M059J (cell line): ENCODE measurements at places on chromosomes 2 and 18. TPM values are rescaled to one million over a fixed set of nuclear protein-coding genes. Genes with fewer than 3 reads are reported as not detected.

DNA sequence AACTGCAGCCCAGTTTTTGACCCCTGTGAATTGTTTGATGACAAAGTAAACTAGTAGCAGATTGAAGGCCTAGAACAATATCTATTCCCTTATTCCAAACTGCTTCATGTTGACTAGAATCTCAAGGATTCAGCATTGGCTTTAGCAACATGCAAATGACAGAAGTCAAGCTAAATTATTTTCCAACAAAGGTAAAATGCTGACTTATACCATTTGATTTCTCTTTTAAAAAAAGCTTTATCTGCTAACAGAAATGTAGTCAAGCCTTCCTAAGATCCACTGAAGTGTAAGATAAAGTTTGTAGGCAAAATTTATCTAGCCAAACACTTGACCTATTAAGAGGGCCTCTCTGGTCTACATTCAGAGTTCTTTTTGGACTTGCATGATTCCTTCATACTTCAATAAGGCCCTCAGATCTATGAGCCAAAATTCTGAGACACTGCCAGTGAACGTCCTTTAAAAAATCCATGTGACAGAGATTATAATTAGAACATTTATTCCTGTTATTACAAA is 9.5 kb upstream of the CYBRD1 start:
- no peak for DNase-seq

GRCh38 chr18:58497845-58498244 is 131.0 kb downstream of the ALPK2 start:
- peak; percentile 72 for DNase-seq

Gene FIGN
- 1.5 and 3.4 TPM in 2 replicates for total RNA-seq

Gene D2HGDH
- 3.5 and 6.1 TPM in 2 replicates for total RNA-seq
